ENCODE measurements at places on chromosomes 2 and 18.
A peak's percentile ranks its signal among the peaks of the same experiment; 100 is the strongest.

DNA sequence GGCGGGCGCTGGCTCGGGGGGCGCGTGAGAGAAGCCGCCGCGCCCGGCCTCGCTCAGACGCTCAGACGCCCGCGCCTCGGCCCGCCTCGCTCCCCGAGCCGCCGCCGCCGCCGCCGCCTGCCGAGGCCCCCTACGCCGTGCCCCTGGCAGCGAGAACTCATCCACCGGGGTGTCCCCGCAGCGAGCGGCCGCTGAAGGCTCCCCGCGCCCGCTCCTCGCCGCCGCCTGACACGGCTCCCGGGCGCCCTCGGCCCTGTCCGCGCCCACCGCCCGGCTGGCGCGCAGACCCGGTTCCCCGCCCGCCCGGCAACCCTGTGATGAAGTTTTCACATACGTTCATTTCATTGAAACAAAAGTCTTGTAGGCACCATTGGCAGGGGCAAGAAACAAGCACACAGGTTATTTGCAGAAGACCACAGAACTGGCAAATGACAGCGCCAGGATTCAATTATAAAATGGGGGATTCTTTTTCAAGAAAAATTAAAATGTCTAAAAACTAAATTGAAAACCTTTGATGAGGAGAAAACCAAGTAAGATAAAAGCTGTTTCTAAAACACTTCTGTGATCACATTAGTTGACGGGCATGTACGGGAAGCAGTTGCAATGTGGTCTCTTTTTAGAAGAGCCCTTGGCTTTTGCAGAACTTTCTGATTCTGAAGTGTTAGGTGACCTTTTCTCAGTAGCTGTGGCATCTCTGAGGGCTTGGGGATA, 50.5 kb upstream of the TUBA3D start:
- no peak for DNase-seq

DNA sequence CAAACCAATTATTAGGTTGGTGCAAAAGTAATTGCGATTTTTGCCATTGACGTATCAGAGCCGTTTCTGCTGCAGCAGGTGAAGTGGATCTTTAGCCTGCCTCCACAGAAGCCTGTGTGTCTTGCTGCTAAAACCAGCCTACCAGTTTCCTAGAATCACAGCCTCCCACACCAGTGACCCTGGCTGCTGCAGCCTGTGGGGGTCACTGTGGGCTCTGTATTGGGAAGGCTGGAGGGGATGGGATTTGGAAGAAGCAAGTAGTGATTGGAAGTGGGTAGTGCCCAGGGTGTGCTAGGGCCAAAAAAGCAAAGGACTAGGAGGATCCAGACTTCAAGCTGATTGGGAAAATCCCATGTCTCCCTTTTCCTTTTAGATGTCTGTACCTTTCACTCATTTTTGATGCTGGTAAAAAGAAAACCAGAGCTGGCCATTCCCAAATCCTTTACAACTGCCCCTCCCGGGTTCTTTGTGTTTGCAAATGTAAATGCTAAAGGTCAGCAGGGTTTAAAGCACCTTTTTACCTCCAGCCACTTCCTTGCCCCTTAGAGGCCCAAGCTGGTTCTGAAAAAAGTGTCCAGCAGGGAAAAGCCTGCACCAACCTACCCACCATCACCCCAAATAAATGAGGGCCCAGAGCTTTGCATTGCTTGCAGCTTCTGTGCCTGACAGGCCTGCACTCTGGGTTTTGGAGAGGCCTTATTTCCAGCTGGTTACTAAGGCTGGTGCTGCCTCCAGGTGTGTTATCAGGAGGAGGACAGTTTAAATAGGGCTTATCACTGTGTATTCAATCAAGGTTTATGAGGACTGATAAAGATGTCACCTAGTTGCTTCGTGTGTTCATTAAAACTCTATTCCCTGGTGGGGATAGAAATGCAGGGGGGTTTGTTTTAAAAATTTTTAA, 172.0 kb downstream of the MIB1 start:
- no peak for DNase-seq

DNA sequence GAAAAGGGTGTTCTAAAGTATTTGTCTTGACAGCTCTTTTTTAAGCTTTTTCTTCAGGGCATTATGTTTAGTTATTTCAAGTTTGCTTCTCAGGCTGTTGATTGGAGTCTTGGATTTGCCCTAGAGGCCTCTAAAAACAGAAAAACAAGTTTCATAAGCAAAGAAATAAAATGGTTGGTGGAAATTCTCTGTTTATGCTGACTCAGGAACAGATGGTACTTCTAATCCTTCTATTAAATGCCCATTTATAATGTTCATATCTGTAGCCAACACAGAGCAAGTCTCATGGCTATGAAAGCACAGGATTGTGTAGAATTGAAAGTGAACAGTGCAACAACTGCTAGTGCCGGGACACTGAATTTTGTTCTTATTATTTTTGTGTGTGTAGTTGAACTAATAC, 60.4 kb downstream of the KCNJ3 start:
- no peak for DNase-seq

DNA sequence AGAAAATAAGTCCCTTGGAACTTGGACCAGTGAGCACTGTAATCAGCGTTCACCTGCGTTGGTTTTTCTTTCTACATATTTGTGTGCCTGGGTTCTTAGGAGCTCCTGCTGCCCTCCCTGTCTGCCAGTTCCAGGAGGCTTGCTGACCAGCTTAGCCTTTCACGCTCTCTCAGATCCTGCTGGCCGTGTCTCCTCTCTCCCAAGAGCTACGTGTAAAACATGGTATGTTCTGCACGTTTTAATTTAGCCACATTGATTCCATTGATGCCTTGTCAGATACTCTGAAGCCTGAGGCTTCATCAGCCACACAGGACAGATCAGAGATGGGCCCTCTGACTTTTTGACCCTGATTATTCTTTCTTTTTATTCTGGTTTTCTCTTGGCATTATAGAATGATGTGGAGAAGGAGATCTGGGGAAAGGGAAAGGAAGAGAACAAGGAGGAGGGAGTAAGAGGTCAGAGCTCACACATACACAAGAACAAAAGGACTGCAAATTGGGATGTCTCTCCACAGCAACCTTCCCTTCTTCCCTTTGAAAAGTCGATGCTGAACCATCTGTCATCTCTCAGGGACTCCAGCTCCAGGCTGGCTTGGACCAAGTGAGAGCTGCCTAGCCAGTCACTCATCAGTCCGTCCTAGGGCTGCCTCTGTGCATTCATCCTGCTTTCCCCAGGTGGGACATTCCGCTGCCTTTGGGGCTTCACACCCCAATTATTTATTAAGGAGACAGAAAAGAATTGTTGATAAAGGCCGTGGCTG, 152.8 kb downstream of the PIK3C3 start:
- no peak for DNase-seq

DNA sequence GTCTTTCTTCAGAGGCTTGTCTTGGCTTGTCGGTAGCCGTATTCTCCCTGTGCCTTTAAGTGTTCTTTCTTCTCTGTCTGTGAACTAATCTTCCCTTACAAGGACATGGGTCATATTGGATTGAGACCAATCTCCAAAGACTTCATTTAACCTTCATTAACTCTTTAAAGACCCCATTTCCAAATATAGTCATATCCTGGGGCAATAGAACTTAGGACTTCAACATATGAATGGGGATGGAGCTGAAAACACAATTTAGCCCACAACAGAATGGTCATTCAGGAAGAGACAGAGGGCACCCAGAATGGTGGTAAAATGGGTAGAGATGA, 82.1 kb upstream of the TANK start:
- DNase-seq = no peak

DNA sequence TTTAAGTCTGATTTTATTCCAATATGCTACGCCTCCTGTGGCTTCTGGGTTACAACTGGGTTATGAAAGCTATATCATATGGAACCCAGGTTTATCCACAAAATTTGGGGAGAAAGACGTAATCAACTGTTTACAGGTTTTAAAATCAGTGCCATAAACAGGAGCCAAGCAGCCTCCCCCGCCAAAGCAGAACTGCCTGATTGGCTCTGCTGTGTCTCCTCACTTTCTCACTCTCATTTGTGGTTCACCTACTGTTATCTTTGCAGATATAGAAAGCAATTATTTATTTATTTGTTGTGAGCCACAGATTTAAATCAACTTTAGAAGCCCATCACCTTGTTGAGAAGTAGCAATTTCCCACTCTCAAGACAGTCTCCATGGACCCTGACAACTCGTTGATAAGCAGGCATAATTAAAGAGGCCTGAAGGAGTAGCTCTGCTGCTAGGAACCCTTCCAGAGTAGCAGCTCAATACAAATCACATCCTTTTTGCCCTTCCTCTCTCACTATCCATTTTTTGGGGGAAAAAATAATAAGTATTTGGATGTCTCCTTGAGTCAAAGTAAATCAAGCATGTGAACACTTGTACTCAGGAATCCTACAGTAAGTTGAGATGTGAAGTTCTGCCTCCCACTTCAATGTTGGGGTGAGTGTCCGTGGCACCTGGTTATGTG, 191.0 kb upstream of the CCDC150 start:
- no peak for DNase-seq

GRCh38 chr18:5398269-5398668, 102.7 kb upstream of the ZBTB14 start:
- DNase-seq = no peak

DNA sequence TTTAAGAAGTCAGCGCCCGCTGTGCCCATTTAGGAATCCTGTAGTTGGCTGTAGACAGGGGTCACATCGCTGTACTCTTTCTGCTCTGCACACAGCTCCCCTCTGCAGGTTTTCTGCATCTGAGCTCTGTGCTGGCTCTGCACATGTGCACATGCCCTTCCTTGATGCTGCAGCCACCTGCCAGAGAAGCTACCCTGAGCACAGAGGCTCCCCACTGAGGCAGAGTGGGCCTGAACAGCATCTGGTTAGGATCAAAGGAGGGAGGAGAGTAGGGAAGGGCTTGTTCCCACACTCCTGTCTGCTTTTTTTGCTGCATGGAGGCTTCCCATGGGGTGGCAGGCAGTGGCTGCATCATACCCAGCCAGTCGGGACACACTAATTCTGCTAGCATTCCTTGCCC, 238.9 kb downstream of the FHOD3 start:
- no peak for DNase-seq

DNA sequence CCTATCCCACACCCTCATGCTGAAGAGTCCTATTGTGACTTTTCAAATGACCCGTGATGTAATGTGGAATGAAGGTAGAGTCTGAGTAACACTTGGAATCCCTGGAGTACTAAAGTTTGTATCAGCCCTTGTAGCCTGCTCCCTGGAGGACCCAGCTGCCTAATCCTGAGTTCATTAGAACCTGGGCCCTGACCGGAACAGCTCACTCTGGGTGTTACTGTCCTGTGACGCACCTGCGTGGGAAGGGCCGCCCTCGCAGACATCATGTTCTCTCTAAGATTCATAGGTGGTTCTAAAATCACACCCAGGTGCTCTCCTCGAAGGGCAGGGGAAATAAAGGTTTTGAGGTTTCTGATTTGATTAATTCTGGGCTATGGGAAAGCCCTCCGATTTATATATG, 62.3 kb downstream of the NCK2 start:
- no peak for DNase-seq

- no peak for DNase-seq
Observed at GRCh38 chr18:6239716-6240115, 175.0 kb downstream of the L3MBTL4 start.

GRCh38 chr2:129396980-129397599, 582.4 kb upstream of the RAB6C start:
- peak; percentile 3 for DNase-seq

GRCh38 chr18:23573626-23574431, 12.5 kb downstream of the NPC1 start:
- no peak for DNase-seq

DNA sequence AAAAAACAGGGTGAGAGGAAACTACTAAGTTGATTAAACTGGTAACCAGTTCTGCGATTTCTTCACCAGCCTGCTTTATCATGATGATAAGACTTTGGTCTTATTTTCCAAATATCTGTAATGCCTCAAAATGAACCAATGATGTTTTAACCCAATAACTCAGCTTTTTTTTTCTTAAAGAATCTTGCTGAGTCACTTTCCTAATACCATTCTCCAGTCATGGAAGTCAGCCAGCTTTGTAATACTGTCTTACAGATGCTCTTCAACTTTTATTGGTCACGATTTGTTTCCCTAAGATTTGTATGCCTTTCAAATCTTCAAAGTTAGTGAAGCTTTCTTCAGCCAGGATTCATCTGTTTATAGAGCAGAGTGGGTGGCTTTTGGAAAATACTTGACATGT, 47.7 kb upstream of the SMIM21 start:
- DNase-seq = peak; percentile 94

- DNase-seq = no peak
Observed at GRCh38 chr2:184875212-184875611, 276.9 kb downstream of the ZNF804A start.

- no peak for DNase-seq
Observed at GRCh38 chr2:46535360-46535759, 56.0 kb downstream of the TMEM247 start.

GRCh38 chr2:37664231-37664643, 7.2 kb downstream of the CDC42EP3 start:
- DNase-seq = no peak

GRCh38 chr18:35590935-35591334, 9.4 kb downstream of the GALNT1 start:
- no peak for DNase-seq

- no peak for DNase-seq
Observed at GRCh38 chr2:4151521-4151920, 448.1 kb downstream of the DCDC2C start.

DNA sequence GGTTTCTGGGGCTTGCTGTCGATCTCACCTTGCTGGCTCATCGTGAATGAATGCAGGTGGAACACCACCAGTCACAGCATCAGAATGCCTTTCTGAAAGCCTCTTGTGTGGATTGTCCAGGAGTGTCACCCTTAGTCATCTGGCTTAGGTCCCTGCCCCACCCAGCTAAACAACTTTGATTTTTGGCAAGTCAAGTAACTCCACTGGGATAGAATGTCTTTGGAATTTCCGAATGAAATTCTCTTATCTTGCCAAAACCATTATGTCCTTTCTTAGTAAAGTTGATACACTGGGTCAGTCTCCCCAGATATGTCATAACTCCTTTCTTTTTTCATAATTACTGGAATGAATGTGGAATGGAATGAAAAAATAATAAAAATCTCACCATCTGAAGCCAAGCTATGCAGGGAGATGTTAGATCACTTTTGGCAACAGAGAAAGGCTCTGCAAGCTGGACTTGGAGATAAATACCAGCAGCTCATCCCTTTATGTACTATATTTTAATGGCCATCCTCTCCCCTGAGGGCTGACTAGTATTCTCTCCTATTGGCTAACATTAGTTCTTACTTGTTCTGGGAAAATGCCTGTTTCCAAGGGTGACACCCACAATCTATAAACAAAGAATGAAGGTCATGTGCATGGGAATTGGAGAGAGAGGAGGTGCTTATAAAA, 35.4 kb downstream of the INSIG2 start:
- peak; percentile 77 for DNase-seq

DNA sequence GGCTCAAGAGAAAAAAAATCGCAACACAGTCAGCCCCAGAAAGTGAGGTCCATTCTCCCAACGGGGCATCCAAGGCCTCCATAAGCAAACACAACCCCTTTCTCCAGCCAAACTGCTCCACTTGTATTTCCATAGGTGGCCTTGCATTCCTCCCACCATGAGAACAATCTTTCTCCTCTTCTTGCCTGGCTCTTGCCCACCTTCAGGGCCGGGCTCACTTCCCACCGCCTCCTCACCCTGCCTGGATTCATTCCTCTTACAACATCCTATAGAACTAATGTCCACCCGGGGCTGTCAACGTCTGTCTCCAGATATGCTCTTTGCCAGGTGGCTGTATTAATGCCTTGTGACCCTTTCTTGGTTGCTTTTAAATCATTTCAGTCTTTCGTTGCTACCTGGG, 124.5 kb downstream of the SMAD7 start:
- no peak for DNase-seq

GRCh38 chr2:164302786-164303185, 318.5 kb downstream of the GRB14 start:
- no peak for DNase-seq
